ENCODE measurements at places on chromosomes 2 and 18. TPM values are rescaled to one million over a fixed set of nuclear protein-coding genes. Genes with fewer than 3 reads are reported as not detected.

Gene SULT1C4
- total RNA-seq: 90.4 TPM

Gene RAB31
- 33.3 TPM for total RNA-seq

Gene IRS1
- total RNA-seq: 31.4 TPM

Gene RFTN2
- 0.16 TPM for total RNA-seq

Gene UGT1A10
- total RNA-seq: not detected

Gene ZEB2
- total RNA-seq: 12.4 TPM
